ENCODE measurements at places on chromosomes 3 and 15.
A peak's percentile ranks its signal among the peaks of the same experiment; 100 is the strongest.

- no peaks in the 10 kb centered on the region for H3K36me3 ChIP-seq
- DNase-seq, result no peak
- no peak overlapping the region for H3K27ac ChIP-seq
- H3K27me3 ChIP-seq, result no peaks in the 10 kb centered on the region
- H3K4me1 ChIP-seq, result no peaks in the 10 kb centered on the region
These were observed 72.6 kb downstream of the CCR1 start for GRCh38 chr3:46135475-46135874.

- H3K4me1 ChIP-seq, result no peaks in the 10 kb centered on the region
- no peak for DNase-seq
- no peaks in the 10 kb centered on the region for H3K36me3 ChIP-seq
- no peak overlapping the region for H3K4me3 ChIP-seq
- no peak overlapping the region for H3K27ac ChIP-seq
These were observed 132.1 kb upstream of the TRIM42 start for GRCh38 chr3:140545756-140546155.

DNA sequence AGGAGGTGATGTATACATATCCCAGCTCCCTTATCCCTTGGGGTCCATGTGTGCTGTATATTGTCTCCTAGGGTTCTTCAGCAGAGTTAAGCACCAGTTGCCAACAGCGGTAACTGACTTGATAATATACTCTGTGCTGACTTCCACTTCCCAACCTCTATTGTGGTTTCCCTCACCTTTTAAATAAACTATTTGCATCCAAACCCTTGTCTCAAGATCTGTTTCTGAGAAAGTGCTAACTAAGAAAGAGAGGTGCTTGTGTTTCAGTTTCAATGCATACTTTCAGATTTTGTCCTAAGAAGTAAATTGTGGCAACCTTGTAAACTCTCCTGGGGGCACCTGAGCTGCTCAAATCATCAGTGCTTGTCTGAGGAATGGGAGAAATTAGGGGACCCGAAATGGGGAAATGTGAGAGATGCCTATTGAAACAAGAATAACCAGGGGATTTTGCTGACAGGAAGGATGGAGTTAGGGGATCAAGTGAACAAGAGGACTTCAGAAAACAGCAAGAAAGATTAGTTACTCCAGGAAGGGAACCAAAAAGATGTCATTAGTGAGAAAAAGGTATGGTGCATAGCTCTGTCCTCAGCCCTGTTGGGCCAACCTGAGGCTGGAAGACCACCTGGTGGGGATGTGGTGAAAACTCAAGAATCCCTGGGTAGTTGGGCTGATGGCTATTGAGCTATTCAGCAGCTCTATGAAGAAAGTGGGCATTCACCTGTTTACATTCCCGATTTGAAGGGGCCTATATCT is 50.9 kb upstream of the MRPL3 start:
- H3K36me3 ChIP-seq, result peaks cover 3% of the 10 kb centered on the region
- DNase-seq, result no peak
- H3K27me3 ChIP-seq, result peaks cover 2% of the 10 kb centered on the region
- no peak overlapping the region for H3K4me3 ChIP-seq
- peak overlapping the region; percentile 32 for H3K27ac ChIP-seq

GRCh38 chr3:150237490-150237889 is 170.6 kb upstream of the TSC22D2 start:
- H3K27ac ChIP-seq, result no peak overlapping the region
- no peaks in the 10 kb centered on the region for H3K27me3 ChIP-seq
- peaks cover 30% of the 10 kb centered on the region for H3K4me1 ChIP-seq
- no peaks in the 10 kb centered on the region for H3K36me3 ChIP-seq

GRCh38 chr3:55030938-55031337 is 103.1 kb upstream of the LRTM1 start:
- peaks cover 11% of the 10 kb centered on the region for H3K4me1 ChIP-seq
- H3K27ac ChIP-seq, result no peak overlapping the region
- no peaks in the 10 kb centered on the region for H3K27me3 ChIP-seq
- H3K36me3 ChIP-seq, result no peaks in the 10 kb centered on the region
